ENCODE measurements at places on chromosomes 3 and 15.

DNA sequence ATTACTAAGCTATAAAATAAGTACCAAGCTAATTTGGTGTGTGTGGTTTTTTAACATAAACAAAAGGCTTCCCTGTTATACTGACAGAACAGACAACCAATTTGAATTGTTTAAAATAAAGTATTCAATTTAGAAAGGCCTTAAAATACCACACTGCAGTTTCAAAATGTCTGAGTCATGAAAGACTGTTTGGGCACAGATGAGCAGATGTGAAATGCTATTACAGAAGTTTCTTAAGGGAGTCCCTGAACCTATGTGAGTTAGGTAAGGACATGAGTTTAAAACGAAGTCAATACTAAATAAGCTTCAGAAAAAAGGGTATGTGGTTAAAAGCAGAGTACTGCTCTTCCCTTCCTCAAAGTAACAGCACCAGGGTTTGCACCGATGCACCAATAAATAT lies 69.7 kb upstream of the SETMAR start:
- DNase-seq, result no peak

GRCh38 chr15:52023169-52023922 lies 4.3 kb downstream of the MAPK6 start:
- DNase-seq, result no peak

GRCh38 chr3:38497031-38497430 lies 891 bp downstream of the EXOG start:
- no peak for DNase-seq

DNA sequence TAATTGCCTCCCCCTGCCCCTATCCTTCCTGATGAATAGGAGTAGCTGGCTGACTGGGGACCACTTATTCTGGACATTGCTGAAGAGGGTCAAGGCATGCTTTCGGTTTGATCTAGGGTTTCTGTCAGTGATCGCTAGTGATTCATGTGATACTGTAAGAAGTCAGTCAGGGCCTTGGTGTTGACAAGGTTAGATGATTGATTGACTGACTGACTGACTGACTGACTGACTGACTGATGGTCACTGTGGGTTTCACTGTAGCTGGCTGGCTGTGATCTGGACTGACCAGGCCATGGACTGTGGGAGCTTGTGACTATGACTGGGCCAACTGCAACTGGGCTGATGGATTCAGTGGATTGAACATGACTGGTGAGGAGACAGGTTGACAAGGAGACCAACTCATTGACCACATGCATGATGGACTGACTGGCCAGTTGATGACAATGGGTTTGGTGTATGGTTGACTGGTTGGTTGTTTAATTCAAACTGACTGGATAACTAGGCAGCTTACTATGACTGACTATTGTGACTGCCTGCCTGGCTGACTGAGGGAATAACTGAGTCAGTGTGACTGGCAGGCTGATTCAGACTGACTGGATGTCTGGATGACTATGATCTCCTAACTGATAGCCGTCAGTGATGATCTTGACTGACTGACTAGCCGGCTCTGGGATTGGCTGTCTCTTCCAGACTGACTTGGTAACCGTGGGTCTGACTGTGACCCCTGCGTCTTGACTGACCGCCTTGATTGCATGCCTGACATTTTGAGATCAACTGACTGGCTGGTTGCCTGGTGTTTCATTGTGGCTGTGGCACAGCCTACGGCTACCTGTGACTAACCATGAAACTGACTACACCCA lies 509.9 kb downstream of the SHQ1 start:
- peak; percentile 66 for DNase-seq

DNA sequence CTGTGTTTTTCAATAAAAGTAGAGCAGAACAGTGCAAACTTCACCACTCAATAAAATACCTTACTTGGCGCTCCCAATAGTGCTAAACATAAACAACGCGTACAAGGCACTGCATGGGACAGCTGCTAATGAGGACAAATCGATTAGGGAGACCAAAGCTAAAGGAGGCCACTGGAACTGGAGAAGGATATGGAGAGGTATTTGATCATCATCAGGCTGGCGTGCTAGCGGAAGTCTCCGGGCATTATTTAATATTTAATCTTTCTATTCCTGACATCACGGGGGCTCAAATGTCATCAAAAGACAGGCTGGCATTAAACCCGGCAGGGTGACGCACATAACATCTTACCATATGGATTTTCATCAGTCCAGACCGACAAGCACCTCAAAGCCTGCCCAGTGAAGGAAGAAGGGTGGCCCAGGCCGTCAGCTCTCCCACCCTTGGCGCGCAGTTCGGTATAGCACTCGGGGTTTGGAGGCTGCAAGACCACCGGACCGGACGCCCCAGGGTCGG lies 604 bp downstream of the CCPG1 start:
- DNase-seq, result no peak

DNA sequence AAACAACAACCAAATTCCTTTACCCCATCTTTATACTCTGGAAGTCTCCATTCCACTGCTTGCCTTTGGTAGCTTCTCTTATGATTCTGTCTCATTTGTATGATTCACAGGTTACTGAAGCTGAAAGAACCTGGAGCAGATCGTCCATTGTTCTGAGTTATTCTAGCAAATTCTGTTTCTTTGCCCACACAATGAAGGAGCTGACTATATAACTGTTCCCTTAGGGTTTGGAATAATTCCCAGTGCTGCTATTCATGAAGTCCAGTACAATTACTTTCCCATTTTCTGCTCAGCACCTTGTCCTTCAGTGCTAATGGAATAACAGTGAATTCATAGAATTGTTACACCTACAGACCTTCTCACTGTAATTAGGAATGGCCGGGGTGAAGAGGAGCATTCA lies 167.8 kb downstream of the CHST2 start:
- DNase-seq, result no peak

- DNase-seq, result peak; percentile 29
Observed at GRCh38 chr3:172562871-172563865, 39.9 kb upstream of the TNFSF10 start.

DNA sequence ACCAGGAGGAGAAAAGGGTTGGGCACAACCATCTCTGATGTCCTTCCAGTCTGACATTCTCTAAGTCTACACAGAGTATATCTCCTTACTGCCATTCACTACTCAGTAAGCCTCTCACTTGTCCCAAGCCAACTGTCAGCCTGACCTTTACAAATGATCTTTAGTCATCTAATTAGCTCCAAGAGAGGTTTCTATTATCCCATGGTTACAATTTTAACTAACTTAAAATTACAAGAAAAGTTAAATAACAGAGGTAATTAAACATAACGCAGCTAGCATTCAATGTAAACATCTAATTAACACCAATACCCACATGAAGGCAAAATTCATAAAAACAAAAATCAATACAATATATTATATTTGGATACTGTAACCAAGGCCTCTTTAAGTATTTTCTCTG lies 126.9 kb downstream of the LSAMP start:
- no peak for DNase-seq
